Activated CD4-positive, alpha-beta T cell treated with anti-CD3 and anti-CD28 coated beads, Interleukin-2, amount 50 U/mL, for 24 hours (primary cell): ENCODE measurements at places on chromosomes 7 and 10.

DNA sequence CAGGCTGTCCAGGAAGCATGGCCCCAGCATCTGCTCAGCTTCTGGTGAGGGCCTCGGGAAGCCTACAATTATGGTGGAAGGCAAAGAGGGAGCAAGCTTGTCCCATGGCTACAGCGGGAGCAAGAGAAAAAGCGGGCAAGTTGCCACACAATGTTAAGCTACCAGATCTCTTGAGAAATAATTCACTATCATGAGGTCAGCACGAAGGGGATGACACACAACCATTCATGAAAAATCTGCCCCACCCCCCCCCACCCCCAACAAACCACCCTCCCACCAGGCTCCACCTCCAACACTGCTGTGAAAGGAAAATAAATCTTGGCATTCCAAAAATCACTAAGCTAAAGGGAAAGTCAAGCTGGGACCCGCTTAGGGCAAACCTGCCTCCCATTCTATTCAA is 545.8 kb upstream of the NRP1 start:
- no peak for DNase-seq

- no peak for DNase-seq
Observed at GRCh38 chr10:2791774-2792443, 275.4 kb upstream of the PFKP start.

GRCh38 chr7:150850273-150850672 is 2.0 kb upstream of the AOC1 start:
- no peak for DNase-seq

- DNase-seq, result no peak
Observed at GRCh38 chr10:118173296-118173695, 126.6 kb upstream of the RAB11FIP2 start.

DNA sequence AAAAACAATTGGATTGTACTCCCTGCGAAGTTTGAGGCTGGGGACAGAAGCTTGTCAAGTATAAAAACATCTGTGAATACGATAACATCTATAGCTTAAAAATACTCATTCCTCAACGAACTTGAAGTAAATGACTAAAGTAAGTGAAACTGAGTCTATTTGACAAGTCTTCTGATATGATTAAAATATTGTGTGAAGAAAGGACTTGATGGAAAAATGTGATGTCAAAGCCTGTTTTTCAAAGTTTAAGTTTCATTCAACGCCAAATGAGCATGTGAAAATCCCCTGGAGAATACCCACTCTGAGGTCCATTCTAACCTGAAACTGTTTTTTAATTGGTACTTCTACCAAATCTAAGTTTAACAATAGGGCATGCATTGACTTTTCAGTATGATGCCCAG is 122.3 kb upstream of the MDFIC start:
- no peak for DNase-seq

DNA sequence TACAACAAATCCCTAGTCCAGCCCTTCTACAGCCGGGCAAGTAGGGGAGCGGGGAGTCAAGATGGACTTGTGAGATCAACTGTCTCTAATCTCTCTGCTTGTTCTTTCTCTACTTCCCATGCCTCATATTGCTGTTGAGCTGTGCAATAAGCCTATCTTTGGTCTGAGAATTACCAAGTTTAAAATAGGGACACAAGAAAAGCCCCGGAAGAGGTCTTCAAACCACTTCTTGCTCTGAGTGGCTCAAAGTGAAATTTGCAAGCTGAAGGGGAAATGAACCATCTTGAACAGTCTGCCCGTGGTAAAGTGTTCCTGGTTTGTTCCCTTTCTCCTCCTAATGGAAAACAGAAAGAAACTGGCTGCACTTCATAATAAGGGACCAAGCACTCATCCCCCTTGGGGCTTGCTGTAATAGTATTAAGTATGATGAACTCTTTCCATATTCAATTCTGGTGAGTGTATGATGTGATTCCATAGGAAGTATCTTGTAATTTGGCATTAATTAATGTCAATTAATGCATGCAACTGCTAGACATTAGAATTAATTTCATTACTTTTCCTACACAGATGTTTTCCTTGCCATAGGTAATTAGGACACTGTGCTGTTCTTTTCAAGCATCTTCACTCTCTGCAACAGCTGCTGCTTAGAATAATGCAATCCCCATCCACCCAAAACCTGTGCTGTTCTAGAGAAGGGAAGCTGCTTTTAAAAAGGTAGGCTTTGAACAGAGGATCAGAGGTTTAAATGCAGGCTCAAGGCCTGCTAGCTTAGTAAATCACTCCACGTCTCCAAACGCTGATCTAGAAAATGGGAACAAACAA is 449.6 kb downstream of the SORCS1 start:
- no peak for DNase-seq

DNA sequence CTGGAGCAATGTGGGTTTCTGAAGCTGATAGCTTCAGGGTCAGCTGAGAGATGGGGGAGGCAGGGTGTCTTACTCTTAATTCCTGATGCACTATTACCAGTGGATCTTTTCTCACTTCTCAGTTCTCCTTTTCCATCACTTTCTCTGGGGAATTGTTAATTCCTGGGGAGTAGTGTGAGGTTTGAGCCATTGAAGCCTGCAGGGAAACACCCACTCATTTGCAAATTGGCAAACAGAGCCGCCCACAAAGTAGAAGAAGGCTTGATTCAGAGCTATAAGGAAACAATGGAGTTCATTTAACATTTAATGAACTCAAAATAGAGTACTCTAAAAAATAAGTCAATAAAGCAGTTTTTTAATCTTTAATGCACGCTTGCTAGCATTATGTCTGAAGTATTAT is 4.3 kb upstream of the TECTB start:
- no peak for DNase-seq

DNA sequence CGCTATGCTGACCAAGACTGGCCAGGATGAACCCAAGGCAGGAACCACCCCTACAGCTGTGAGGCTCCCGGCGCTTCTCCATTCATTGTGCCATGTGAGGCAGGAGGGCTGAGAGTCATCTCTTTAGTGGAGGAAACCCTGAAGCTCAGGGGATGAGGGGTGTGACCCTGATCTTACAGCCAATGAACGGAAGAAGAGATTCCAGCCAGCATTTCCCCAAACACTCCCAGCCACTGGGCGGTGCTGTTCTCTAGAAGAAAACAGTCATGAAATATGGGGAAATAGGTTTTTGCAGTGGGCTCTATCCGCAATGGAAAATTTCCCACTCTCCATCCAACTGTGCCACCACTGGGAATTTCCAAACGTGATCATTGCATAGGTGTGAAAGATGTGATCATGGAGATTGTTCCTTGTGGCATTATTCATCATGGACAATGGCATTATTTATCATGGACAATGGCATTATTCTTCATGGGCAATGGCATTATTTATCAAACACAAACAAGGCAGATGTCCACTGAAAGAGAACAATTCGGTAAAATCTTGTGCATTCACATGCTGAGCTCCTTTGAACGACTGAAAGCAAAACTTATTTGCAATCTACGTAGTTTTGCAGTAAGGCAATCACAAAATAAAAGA is 14.0 kb upstream of the SLC18A2 start:
- DNase-seq, result no peak

DNA sequence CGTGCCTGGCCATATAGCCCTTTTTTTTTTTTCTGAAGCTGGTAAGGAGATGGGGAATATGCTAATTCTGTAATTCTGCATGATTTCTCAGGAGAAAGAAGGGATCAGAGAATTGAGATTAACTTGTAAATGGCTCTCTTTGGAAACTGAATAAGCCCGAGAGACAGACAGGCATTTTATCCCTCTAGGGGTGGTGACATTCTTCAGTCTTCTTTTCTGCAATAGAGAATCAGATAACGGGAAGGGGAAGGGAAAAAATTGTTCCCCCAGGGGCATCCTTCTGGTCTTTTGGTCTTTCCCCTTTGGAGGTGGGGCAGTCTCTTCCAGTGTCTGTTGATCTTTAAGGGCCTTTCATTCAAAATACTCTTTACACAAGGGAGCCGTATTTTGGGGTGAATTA is 34.2 kb downstream of the HK1 start:
- DNase-seq, result no peak

DNA sequence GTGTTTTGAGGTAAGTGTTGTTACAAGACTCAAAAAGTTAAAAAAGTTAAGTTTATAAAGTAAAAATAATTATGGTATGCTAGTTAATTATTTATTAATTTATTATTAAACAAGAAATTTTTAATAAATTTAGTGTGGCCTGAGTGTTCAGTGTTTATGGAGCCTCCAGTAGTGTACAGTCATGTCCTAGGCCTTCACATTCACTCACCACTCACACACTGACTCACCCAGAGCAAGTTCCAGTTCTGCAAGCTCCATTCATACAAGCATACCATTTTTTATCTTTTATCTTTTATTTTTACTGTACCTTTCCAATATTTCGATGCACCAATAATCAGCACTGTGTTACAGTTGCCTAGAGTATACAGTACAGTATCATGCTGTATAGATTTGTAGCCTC is 381.2 kb upstream of the MGMT start:
- no peak for DNase-seq

DNA sequence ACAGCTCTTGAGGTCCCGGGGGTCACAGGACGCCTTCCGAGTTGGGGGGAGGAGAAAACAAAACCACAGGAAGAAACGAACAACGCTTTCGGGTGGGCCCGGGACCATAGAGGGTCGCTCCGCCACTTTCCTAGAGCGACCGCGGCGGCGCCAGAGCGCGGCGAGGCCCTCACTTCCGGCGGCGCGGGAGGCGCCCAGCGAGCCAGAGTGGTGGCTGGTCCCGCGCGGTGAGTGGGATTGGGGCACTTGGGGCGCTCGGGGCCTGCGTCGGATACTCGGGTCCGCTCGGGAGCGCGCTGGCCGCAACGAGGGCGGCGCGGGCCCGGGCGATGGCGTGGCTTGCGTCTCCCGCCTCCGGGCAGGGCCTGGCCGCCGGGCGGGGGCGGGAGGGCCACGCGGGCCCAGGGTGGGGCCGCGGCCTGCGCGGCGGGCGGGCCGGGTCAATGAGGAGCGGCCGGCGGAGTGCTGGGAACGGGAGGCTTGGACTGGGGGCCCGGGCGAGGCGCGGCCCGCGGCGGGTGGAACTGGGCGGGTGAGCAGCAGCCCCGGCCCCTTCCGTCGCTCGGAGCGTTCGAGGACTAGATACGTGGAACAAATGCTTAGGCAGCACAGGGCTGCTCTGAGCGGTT is at the start of gene ZNF22:
Gene ZNF22 (plus strand): TSS at position 172 of the 629 bp plus-strand sequence. CDS start 2,446 bp downstream, outside the sequence.
- DNase-seq, result peak; percentile 42

DNA sequence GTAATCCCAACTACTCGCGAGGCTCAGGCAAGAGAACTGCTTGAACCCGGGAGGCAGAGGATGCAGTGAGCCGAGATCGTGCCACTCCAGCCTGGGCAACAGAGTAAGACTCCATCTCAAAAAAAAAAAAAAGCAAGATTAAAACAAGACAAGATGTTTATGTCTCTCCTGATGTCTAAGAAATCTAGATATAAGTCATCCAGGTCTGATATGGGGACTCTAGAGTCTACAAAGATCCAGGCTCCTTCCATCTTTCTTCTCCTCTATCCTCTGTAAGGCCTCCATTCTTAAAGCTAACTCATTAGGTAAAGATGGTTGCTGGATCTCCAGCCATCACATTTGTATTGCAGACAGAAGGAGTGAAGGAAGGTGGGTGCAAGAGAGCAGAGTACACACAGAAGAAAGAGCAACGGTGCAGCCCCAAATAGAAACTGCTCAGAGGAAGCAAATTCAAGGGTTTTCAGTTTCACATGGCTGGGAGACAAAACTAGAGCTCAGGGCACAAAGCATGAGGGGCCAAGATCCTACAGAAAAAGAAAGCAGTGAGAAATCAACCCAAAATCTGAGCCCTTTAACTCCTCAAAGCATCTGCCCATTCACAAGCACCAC is 57.6 kb downstream of the USP6NL start:
- no peak for DNase-seq

DNA sequence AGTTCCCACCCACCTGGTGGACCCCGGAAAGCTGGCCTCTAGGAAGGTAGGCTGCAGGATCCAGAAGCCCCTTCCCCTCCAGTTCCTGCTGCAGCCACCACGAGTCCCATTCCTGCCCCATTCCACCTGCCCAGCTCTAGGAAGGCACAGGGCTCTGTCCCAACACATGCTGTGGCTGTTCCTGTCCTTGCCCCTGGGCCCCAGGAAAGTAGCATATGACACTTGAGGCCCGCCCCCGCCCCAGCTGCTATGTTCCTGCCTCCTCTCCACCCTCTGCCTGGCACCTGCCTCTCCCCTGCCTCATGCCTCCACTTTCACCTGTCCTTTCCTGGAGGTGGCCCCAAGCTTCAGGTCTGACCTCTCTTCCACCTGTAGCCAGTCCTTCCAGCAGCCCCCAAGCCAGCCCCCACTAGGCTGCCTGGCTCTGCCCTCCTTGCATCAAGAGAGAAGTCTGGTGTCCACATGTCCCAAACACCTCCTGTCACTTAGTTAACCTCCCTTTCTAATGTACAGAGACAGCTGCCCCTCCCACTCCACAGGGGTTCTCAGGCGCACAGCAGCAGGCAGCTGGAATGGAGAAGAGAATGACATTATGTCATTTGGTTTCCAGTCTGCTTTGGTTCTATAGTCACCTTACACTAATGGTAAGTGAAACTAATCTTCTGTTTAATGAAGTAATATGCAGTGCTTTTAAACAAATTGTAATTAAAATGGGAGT is 22.7 kb downstream of the YKT6 start:
- no peak for DNase-seq

- no peak for DNase-seq
Observed at GRCh38 chr7:33079096-33079495, 16.5 kb upstream of the NT5C3A start.

DNA sequence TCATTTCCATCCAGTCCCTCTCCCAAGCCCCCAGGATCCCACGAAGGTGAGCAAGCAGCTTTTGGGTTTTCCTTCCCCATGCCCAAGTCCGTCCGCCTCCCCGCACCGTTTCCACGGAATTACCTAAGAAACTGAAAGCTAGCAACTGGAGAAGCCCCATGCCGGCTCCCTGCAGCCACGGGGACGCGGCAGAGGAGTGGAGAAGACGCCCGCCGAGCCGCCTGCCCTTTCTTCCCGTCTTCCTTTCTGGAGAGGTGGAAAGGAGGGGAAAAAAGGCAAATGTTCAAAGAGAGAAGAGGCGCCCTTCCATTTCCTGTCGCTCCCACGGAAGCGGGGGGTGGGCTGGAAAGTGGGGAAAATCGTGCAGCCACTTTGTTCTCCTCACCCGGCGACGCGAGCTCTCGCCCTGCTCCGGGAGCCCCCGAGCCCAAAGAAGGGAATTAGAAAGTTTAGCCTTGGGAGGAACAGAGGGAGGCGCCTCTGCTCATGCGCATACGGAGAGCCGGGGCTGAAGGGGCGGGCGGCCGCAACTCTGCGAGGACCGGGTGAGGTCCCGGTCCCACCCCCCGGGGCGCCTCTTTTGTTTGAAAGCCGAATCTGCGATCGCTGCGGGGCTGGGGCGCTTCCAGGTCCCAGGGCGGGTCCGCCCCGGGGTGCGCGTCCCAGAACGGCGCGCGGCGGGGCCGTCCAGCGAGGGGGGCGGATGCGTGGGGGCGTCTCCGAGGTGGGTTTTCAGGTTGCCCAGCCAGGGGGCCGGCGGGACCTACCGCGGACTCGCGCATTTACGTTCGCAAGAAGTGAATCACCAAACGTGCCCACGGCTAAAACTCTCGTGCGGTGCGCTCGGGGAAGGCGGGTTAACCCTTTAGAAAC is at the start of gene LAMB1:
Gene LAMB1 (minus strand): TSS at position 436 of the 873 bp plus-strand sequence. CDS start 276 bp downstream, at position 160.
- no peak for DNase-seq

DNA sequence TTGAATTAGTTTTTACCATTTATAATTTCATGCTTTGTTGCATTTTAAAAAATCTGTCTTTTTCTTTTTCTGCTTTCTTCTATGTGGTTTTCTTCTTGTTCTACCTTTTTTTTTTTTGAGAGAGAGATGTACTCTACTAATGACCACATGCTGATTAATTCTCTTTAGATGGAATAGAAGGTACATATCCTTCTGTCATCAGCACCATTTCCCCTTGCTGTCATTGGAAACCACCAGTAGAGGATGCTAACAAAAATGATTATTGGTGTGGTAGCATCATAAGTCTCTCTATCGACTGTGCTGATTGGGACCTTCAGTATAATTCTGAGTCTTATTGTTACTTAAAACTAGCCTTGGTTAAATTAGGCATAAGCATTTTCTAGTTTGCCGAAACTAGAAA is 3.6 kb downstream of the ZEB1 start:
- DNase-seq, result no peak
